Stimulated activated CD4-positive, alpha-beta T cell treated with anti-CD3 and anti-CD28 coated beads, Interleukin-12 subunit alpha, Interleukin-12 subunit beta, amount 100 ng/mL, for 4 hours (primary cell): ENCODE measurements at places on chromosomes 12 and 14.

- DNase-seq = no peak
Observed at GRCh38 chr12:131833288-131833895, 5.2 kb downstream of the MMP17 start.

DNA sequence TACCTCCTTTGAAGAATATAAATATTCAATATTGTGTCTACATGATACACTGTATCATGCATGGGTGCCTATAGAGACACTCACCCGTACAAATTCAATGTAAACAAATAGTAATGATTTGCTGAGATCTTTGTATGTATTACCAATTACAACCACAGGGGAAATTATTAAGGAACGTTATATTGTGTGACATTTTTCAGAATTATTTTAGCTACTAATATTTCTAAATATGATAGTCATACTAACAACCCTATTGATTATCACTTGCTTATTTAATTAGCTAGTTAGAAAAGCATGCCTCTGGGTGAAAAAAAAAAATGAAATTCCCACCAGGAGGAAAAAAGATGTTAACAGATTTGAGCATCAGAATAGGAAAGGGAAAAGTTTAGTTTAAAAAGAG is 2.1 kb downstream of the SOX5 start:
- DNase-seq = no peak

- DNase-seq = no peak
Observed at GRCh38 chr14:51262868-51263267, 22.8 kb downstream of the TMX1 start.

DNA sequence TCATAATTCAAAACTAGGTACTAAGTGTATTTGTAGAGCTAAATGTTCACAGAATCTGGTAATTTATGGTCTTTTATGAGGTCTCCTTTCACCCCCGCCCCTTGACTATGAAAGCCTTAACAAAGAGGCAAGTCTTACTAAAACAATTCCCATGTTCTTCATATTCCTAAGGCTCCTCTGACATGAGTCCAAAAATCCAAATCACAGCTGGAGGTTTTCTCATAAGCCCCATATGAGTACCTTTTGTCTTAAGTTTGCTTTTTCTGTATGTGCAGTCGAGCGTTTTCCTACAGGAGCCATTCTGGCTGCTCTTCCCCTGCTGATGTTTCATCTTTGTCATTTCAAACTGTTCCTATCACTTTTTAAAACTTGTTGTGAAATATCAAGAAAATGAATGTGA is 55.2 kb downstream of the SIX1 start:
- no peak for DNase-seq

DNA sequence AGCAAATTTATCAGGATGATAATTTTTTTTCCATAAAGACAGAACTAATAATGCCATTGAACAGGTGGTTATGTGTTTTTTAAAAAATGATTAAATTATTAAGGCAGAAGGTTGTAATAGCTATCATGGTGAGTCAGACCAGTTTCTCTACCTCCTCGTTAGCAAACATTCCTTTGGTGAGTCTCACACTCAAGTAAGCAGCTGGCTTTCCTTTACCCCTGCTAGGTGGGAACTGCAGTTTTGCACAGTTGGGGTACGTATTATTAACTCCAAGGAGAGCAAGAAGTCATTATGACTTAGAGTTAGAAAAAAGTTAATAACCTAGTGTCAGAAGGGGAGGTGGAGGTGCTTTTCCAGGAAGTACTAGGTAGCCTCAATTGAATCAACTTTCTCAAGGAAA is 165.3 kb downstream of the SNAPC1 start:
- DNase-seq = no peak

DNA sequence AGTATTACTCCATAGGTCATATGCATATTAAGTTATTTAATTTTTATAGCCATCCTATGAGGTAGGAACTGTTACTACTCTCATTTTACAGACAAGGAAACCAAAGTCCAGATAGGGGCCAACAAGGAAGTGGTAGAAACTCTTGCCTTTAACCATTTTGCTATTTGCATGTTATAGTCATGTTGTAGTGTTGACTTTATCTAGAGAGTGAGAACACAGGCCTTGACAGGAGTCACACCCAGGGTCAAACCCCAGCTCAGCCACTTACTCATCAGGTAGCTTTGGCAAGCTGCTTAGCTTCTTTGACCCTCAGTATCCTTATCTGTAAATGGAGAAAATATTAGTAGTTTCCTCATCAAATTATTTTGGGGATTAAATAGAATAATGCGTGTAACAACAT is 156.2 kb downstream of the CAND1 start:
- no peak for DNase-seq

GRCh38 chr12:1297206-1297605 is 297.2 kb downstream of the FBXL14 start:
- no peak for DNase-seq

GRCh38 chr14:92513204-92513965 is at the start of gene RIN3:
RIN3 (plus strand) TSS chr14:92513781; CDS start chr14:92513933, 152 bp downstream.
- peak; percentile 30 for DNase-seq

DNA sequence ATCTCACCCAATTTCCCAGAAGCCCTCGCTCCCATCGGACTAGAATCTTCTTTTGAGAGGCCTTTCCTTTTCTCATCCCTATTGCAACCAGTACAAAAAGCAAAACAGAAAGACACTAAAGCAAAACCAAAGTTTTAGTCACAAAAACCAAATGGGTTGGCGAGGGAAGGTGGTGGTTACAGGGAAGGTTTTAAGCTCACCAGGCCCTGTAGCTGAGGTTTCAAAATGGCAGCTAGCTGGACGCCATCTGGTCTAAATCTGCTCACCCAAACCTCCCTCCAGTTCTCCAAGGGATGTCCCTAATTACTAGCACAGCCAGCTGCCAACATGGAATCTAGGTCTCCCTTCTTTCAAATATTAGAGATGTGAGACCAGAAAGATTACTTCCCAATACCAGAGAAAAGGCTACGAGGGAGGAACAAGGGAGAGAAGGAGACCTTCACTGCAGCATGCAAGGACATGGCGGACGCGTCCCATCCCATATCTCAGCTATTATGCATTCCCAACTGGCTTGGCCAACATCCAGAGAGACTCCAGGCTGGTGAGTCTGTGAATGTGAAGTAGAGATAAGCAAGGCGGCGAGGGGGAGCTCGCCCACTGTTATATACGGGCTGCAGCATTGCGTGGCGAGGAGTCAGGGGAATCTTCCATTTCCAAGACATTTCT is 70.8 kb downstream of the DPF3 start:
- DNase-seq = no peak

DNA sequence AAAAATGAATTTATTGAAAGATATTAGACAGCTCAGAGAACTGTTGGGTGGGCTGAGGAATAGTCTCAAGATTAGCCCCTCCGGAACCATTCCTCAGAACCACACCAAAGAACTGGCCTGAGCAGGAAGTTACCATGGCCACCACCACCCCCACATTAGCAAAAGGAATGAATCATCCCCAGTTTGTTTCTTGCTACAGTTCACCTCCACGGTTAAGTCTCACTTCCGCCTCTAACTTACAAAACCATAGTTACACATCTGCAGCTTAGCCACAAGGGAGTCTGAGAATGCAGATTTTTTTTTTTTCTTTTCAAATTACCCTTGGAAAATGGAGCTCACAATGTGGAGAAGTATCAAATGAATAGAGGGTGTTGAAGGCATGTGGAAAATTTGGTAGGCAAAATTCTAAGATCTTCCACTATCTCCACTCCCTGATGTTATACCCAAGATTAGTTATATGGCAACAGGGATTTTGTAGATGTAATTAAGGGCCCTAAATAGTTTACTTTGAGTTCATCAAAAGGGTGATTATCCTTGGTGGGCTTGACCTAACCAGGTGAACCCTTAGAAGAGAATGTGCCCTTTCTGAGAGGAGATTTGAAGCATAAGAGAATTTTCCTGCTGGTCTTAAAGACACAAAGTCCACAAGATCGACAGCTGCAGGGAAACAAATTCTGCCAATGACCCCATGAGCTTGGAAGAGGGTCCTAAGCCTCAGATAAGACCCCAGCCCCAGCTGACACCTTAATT is 129.8 kb upstream of the KRR1 start:
- peak; percentile 2 for DNase-seq

GRCh38 chr12:92363295-92364146 is 217.9 kb upstream of the BTG1 start:
- DNase-seq = peak; percentile 12

DNA sequence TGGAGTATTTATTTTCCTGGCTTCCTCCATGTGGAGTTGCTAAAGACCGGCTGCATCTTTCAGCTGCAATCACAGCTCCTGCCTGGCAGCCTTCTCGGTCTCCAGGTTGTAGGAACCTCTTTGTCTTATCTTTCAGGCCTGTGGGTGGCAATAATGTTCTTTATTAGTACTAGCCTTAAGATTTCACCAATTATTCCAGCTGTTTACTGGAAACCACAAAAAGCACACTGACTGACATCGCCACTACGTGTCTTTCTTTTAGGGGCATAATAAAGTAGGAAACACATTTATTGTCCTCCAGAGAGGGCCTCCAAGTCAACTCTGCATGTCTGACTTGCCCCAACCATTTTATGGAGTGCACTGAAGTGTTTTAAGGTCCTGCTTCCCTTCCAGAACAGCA is 1116.5 kb upstream of the TMEM132C start:
- no peak for DNase-seq

GRCh38 chr12:79373896-79374499 is 316.8 kb downstream of the PAWR start:
- no peak for DNase-seq

DNA sequence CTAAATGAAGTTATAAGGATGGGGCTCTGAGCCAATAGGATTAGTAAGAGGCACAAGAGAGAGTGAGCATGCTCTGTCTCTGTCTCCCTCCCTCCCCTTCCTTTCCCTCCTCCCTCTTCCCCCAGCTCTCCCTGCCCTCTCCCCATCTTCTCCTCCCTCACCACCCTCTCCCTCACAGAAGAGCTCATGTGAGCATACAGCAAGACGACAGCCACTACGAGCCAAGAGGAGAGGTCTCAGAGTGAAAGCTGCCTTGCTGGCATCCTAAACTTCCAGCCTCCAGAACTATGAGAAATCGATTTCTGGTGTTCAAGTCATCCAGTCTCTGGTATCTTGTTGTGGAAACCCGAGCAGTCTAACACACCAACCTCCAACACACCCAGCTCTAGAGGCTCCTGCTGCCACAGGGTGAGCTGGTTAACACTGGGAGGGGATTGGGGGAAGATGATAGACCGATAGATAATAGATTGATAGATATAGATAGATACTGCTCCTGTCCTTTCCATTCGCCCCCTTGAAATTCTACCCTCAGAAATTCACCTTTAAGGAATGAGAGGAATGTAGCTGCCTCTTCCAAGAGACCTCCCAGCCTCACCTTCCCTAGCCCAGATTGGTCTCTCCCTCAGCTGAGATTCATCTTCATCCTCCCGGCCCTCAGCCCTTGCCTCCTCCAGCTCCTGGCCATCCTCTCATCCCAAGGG is 25.8 kb upstream of the ACTN1 start:
- no peak for DNase-seq

DNA sequence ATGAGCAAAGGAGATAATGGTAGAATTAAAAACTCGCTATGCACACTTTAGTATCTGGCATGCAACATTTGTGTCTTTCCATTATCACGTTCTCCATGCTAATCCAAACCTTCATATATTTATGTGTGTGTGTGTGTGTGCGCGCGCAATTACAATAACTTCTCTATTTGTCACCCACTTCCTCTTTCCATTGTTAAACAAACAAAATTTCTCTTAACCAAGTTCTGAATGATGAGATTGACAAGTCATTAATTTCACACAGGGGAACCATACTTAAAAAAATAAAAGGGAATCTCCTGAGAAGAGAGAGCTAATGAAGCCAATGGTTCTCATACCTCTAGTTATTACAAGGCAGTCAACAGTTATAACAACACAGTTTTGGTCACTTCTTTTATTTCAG is 575.9 kb upstream of the MDGA2 start:
- DNase-seq = no peak

DNA sequence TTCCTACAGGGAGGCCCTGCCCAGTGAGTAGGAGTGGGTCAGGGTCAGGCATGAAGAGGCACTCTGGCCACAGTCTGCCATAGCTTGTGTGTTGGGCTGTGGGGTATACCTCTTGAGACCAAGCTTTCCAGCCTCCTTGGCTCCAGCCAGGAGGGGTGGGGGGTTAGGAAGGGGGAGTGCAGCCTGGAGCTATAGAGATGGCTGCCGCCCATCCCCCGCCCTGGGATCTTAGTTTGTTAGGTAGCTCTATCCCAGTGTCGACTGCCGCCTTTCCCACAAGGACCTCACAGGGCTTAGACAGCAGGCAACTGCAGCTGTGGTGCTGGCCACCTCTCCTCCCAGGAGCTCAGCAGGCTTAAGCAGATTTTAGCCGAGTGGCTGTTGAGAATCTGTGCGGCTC is 216.4 kb downstream of the PLCZ1 start:
- no peak for DNase-seq

DNA sequence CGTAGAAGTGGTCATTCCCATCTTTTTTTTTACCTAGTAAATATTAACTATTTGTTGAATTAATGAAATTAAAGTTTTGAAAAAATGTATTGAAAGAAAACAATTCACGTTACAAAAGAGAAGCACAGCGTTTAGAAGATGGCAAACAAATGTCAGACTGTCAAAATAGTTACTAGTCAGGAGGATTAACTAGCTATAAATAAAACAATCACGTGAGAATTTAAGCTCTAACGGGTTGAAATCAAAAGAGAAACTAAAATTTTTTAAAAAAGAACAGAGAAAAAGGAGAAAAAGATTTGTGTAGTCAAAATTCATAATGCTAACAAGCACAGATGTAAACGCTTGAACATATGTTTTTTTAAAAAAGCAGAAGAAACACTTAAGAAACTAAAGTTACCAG is 26.4 kb downstream of the DDHD1 start:
- no peak for DNase-seq

GRCh38 chr12:26317942-26318575 is 122.7 kb downstream of the SSPN start:
- DNase-seq = no peak

DNA sequence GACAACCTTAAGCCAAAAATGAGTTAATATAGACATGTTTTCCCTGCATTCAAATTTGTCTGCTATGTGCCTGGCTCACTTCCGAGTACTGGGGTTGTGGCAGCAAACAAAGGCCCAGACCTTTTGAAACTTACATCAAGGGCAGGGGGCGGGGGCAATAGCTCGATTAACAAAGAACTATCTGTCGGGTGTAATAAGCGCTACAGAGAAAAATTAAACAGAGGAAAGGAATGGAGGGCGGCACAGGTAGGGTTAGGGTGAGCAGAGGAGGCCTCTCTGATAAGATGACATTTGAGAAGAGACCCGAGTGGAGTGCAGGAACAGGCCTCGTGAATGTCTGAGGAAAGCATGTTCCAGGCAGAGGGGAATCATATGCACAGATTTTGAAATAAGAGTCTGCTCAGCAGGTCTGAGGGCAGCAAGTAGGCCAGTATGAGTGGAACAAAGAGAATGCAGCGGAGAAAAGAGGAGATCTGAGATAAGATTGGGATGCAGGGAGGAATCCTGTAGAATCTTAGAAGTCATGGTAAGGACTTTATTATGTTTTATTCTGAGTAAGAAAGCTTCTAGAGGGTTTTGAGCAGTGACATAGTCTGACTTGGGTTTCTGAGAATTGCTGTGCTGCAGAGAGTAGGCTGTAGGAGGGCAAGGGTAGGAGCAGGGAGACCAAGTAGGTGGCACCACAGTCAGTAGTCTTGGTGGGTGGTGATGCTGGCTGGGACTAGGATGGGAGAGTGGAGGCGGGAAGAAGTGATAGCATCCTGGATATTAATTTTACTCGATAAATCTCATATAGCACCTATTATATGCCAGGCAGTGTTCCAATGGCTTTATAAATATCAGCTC is 52.6 kb downstream of the BICDL1 start:
- DNase-seq = peak; percentile 6
